ENCODE measurements at places on chromosomes 5 and 9.

- DNase-seq = no peak
Measured at GRCh38 chr5:143248391-143248790, 155.1 kb downstream of the NR3C1 start.

GRCh38 chr5:172350212-172351181, 66.9 kb upstream of the UBTD2 start:
- DNase-seq = no peak

- no peak for DNase-seq
Measured at GRCh38 chr5:55634866-55635265, 77.3 kb downstream of the SLC38A9 start.

DNA sequence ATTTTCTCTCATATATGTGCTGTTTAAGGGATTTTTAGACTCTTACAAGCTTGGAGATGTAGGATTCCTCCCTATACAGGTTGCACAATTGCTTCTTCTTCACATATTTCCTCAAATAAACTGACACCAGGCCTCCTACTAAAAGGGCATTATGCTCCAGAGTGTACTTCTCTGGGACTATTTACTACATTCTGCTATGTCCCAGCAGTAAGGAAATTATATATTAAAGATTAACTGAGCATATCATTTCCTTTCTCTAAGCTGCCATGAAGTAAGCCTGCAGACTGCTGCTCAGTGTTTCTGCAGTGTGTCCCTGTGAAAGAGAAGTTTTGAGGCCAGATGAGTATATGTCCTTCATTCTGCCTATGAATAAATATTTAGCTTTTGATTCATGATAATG, 356.9 kb upstream of the NUDT12 start:
- no peak for DNase-seq

DNA sequence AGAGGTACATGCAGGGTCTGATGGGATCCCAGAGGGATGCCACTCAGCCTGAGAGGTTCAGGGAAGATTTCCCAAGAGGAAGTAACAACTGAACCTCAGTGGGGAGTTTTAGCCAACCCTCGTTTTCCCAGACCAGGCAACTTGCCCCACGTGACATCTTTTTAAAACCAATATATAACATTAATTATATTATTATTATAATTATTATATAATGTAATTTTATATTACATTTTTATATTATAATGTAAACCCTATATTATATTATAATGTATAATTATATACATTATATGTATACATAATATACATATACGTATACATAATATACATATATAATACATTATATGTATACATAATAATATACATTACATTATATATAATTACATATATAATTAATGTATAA, 62.8 kb upstream of the WWC1 start:
- DNase-seq = no peak

GRCh38 chr9:96256800-96257199, 45.2 kb downstream of the HSD17B3 start:
- no peak for DNase-seq

- no peak for DNase-seq
Measured at GRCh38 chr5:120533581-120533980, 69.5 kb downstream of the PRR16 start.

DNA sequence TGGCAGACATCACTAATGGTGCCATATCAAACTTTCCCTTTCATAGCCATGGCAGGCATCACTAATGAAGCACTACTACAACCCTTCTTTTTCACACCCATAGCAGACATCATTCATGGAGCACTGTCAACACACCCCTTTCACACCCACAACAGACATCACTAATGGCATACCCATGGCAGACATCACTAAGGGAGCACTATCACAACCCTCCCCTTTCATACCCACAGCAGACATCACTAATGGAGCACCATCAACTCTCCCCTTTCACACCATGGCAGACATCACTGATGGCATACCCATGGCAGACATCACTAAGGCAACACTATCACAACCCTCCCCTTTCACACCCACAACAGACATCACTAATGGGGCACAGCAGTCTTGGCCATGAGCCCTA, 33.7 kb downstream of the LAMC3 start:
- no peak for DNase-seq

DNA sequence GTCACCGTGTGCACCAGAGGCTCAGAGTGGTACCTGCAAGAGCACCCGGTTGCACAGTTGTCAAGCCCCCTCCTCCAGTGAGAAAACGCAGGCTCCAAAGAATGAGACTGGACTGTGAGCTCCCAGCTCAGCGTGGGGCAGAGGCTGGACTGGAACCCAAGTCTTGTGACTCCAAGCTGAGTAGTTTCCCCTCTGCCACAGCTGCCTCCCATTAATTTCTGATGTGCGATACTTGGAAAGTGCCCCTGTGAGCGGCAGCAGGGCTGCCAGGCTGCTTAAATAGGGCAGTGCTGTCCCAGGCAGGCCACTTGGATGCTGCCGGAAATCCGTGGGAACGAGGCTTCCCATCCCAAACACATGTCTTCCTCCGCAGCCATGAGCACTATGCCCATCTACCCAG, 62.2 kb upstream of the ANGPTL2 start:
- no peak for DNase-seq

GRCh38 chr5:179194941-179195381, 134.8 kb downstream of the ZNF354C start:
- no peak for DNase-seq

- no peak for DNase-seq
Measured at GRCh38 chr5:168342151-168342825, 50.8 kb downstream of the WWC1 start.

GRCh38 chr5:106094204-106094607, 1576.5 kb downstream of the EFNA5 start:
- no peak for DNase-seq

DNA sequence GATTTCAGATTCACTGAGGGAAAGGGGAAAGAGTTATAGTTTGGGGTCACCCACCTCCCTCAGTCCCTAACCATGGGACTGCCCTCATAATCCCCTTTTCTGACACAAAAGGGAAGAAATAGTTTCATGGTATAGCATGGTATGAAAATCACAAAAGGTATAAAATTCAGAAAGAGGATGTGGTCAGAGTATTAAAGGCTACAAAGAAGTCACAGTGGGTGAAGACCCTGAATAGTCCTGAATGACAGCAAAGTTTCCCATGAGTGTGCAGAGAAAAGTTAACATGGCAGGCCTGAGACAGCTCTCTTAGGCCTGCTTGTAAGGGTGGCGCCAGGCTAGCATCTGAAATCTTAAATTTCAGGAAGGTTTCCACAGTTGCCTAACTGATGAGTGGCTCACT, 290.6 kb upstream of the ZNF608 start:
- no peak for DNase-seq

GRCh38 chr5:15354021-15354420, 146.0 kb upstream of the FBXL7 start:
- DNase-seq = no peak

- no peak for DNase-seq
Measured at GRCh38 chr9:8734760-8735159, 935.2 kb upstream of the DMAC1 start.

DNA sequence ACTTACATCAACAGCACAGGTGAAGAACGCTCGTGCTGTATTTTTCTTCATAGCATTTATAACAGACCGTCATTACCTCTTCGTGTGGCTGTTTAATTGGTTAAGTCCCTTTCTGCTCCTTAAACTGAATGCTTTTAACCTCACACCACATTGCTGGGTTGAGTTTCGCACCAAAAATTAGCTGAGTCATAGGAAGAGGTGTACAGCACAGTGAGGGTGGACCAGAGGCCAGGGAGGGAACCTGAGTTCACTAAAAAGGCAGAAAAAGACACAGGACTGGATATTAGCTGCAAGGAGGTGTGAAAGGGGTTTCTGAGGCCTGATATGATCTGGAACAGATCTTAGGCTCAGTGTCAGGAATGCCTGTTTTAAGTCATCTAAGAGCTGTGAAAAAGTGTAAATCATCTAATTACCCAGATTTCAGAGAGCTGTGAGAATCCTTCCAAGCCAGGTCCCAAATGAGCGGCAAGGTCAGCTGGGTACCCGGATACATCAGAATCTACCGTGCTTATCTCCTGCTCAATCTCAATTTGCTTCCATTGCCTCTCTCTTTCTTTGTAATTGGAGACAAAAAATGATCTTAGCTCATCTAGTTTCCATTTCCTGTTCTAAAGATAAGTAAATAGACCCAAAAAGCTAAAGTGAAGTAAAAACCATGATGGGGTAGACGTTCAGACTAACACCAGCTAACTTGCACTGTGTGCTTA, 7.1 kb upstream of the CFAP90 start:
- DNase-seq = no peak

- no peak for DNase-seq
Measured at GRCh38 chr5:71475788-71476384, 20.4 kb downstream of the BDP1 start.
